Stimulated activated CD8-positive, alpha-beta memory T cell treated with anti-CD3 and anti-CD28 coated beads, Interleukin-4, amount 100 ng/mL, for 4 hours (primary cell): ENCODE measurements at places on chromosomes 5 and 9.

DNA sequence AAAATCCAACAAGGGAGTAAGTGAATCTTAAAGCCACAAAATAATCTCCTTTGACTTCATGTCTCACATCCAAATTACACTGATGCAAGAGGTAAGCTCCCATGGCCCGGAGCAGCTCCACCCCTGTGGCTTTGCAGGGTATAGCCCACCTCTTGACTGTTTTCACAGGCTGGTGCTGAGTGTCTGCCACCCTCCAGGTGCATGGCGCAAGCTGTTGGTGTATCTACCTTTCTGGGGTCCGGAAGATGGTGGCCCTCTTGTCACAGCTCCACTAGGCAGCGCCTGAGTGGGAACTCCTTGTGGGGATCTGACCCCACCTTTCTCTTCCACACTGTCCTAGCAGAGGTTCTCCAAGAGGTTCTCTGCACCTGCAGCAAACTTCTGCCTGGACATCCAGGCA, 1051.1 kb upstream of the CDH6 start:
- no peak for DNase-seq

GRCh38 chr9:126454215-126454614, 127.6 kb downstream of the MVB12B start:
- DNase-seq, result no peak

DNA sequence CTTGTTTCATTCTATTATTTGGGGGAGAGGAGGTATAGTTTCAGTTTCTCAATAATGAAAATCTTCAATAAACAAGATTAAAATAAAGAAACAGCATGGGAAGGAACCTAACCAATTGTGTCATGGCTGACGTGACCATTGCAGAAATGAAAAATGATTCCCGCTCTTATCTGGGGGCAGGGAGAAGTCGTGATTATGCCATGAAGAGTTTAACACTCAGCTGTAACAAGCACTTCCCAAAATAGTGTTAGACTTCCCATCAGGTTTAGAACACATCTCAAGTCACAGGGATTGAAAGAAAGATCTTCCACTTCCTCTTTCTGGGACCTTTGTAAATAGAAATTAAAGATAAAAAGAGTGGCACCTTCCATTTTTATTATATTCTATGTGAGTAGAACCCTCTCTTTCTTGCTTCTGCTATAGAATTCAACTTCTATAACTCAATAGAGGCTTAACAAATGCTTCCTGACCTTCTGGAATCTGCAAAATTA, 122.2 kb downstream of the TRPM6 start:
- DNase-seq, result no peak

- DNase-seq, result no peak
These were observed 192.3 kb downstream of the CACNA1B start for GRCh38 chr9:138069731-138070456.

DNA sequence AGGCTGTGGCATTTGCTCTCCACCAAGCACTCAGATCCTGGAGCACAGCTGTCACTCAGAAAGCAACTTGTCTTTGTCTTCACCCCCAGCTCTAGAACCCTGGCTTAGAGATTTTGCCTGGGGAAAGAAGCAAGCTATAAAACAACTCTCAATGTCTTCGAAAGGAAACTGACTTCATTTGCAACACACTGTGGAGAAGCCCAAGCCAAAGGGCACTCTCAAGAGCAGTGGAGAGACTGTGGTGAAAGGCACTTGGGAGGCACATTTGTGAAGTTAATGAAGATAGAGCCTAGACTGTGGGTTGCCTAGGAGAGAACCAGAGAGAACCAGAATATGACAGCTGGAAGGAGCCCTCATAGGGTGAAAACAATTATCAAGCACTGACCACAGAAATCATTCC, 103.4 kb downstream of the CFAP95 start:
- no peak for DNase-seq

DNA sequence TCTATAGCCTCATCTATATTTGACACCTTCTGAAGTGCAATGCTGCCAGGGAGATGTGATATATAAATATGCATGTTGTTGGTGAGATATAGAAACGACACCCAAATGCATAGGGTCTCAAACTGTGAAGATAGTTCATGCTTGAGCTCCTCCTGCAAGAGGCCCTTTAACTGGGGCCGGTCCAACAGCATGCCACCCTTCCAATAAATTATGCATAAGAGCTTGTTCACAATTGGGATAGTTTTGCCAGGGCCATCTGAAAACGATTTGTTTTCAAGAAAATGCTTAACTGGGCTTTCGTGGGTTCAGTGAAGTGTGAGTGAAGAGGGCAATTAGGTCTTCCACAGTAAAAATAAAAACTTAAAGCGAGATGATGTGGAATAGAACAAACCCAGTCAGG, 424.2 kb upstream of the WWC1 start:
- no peak for DNase-seq

DNA sequence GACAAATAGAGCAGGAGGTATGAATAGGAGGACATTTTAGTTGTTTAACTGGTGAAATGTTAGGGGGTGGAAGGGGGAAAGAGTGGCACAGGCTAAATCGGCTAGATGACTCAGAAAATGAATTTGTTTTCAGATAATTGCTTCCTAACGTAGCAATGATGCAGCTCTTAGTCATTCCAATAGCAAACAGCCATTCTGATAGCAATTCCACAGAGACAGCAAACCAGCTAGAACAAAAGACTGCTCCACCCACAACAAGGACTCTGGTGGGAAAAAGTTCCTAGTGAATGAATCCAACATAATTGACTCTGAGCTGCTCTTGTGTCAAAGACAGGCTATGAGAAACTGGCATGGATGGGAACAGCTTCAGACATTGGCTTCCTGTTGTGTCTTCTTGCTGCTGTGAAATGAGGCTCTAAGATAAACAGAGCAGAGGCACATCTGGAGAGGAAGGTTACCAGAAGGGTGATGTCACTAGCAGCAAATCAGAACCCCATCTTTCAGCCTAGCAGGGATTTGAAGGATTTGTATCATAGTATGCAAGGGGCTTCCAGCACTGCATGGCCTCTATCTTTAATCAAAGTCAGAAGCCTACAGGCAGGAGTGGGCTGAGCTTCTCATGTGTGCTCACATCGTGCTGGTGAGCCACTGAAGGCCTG, 28.1 kb upstream of the F2RL1 start:
- DNase-seq, result no peak

GRCh38 chr9:89418474-89418845, 79.5 kb downstream of the SEMA4D start:
- no peak for DNase-seq

DNA sequence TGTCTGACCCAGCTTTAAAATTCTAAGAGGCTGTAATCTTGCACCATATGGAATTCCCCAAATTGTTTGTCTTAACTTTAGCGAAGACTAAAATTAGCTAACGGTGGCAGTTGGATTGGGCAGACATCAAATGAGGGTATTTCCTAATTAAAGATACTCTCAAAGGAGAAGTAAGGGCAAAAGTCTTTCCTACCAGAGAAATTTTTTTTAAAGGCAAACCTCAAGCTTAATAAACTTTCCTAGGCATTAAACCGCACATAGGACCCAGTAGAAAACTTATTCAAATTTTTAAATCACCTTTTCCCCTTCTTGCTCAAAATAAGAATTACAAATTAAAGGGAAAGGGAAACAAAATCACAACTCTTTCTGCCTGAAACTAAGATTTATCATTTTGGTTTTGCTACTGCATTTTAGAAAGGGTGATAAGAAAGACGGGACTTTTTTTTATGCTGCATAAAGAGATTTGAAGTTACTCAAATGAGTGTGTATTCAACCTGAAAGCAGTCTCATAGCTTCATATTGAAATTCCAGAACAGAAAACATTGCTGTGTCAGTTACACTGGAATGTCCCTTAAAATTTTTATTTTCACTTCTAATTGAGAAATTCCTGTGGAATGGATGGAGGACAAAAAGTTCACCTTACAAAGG, 189.1 kb upstream of the PTGER4 start:
- no peak for DNase-seq

DNA sequence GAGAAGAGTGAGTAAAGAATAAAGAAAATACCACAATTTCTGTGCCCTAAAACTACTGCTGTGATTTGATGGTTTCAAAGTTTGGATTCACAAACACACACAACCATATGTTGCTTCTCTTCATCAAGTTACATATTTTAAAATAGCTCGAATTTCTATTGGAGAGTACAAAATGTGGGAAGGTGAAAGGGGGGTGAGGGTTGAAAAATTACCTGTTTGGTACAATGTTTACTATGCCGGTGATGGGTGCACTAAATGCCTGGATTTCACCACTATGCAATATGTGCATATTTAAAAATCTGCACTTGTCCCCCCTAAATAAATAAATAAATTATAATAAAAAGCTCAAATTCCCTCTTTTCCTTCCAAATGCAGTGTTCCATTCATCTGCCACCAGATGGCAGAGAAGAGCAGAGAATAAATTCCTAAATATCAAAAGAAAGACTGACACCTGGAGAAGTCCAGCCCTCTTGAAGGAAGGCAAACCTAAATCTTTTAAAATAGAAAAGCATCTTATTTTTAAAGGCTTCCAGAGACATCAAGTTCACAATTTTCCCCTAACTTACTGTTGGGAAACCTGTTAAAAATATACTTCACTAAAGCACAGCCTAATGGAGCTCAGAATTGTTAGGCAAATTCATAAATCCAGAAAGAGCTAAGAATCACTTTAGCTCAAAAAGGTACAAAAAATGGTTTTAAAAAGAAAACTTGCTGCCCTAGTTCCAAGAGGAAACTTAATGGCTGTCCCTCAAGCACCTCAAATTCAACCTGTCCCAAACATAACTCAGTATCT, 24.8 kb upstream of the HNRNPA0 start:
- DNase-seq, result no peak

DNA sequence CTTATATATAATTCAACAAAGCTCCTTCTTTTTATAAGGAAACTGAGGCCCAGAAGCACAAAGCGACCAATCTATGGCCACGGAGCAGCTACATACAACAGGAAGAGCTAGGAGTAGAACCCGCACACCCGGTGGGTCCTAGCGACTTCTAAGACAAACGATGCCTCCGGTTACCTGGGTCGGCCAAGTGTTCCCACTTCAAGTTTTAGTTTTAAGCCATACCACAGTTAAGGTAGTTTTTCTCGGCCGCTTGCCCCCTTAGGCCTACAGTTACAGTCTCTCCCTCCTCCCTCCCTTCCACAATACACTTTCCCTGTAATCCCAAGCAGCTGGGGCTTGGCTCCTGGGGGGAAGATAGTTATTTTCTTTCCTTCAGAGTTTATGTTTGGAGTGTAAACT, 533 bp downstream of the SREK1IP1 start:
- no peak for DNase-seq

GRCh38 chr5:134055015-134055414, 50.2 kb upstream of the VDAC1 start:
- DNase-seq, result no peak

- no peak for DNase-seq
These were observed 84.0 kb upstream of the SLC25A48 start for GRCh38 chr5:135750506-135750905.

DNA sequence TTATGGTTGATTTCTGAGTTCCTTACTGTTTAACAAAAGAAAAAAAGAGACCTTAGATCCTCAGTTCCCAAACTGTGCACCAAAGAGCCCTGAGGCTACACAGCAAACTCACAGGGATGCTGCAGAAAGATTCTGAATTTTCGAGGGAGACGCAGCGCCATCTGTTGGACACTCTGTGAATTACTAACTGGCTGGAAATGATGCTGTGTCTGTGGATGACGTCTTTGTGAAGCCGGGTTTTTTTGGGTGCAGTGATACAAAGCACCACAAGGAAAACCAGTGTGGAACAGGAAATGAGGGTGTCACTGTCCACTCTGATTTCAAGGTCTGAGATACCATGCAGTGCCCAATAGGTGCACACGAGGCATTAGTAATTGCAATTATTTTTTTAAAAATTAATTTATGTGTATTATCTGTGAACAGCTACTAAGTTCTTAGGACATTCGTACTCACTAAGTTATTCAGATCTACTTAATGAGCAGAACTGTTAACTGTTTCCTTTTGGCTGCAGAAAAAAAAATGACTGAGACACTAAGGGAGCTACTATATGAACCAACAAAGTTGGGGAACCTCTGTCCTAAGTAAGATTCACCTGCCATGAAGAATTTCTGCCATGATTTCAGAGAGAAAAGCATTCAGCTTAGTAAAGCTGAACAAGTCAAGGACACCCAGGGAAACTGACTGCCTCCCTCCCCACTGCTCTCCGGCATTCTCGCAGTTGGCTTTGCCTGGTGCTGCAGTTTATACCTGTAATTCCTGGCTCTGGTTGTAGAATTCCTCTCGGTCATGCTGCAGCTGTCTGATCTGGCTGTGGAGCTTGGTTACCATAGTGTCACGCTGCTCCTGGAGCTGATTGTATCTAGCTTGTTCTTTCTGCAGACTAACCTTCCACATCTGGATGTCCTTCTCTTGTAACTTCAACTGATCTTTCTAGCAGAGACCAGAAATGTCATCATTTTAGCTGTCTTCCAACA, 23.4 kb downstream of the SPACA9 start:
- DNase-seq, result peak; percentile 36

- no peak for DNase-seq
These were observed 11.8 kb upstream of the EXOC3 start for GRCh38 chr5:431001-431710.

DNA sequence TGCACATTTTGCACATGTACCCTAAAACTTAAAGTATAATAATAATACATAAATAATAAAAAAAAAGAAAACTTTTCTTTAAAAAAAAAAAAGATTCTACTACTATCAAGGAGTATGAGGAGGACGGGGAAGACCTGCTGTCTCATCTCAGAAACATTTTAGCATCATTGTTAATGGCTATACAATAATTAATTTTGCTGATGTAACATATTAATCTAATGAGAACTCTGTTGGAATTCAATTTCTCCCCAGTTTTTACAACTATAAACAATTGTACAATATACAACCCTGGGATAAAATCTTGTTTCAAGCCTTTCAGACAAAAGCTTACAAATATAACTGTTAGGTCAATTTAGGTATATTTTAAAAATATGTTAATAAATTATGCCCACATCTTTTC, 139.0 kb upstream of the GRIN3A start:
- DNase-seq, result no peak

DNA sequence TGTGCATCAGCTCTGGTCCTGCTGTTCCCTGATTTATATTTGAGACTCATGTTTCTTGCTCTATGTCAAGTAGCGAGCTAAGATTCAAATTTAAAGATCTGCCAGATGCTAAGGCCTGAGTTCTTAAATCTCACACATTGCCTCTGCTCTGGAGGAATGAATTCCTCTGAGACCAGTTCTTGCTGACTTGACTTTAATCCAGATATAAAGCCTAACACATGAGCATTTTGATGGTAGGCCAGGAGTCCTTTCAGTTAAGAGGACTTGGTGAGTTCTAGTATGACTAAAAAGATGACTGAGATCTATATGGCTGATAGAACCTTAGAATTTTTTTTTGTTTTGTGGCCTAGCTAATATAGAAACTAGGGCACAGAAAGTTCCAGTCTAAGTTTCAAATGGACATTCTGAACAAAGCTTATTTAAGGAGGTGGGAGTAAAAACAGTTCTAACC, 1.3 kb upstream of the INIP start:
- DNase-seq, result no peak

GRCh38 chr5:18370531-18370930, 736.3 kb downstream of the TAF11L14 start:
- DNase-seq, result no peak

- no peak for DNase-seq
These were observed 452.9 kb upstream of the ZNF608 start for GRCh38 chr5:125199373-125199772.
